ENCODE measurements at places on chromosomes 3 and 15. TPM values are rescaled to one million over a fixed set of nuclear protein-coding genes. Genes with fewer than 3 reads are reported as not detected.

DNA sequence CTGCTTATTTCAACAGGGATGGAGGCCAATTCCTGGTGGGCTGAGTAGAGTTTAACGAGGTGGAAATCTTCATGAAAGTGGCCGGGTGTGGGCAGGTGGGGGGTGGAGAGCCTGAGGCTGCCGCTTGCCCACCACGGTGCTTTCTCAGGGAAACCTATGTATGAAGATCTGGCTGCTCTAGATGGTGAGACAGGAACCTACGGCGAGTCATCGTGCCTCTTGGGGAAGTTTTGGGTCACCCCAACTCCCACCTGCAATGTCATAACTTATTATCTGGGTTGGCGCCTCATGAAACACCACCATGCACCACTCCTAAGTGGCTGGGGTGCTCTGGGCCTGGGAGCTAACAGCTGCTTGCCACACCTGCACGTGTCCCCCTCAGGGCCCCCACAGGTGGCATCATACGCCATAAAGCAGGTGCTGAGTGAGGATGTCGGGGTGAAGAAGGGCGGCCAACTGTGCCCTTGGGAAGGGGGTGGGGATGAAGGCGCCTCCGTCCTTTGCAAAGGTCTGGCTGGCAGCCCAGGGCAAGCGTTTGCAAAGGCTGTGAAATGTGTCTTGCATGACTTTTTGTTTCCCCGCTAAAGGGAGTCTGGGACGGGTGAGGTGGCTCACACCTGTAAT, 27.9 kb upstream of the SNRPA1 start:
- DNase-seq, result no peak

GRCh38 chr3:40845447-40845846, 320.7 kb downstream of the ZNF621 start:
- DNase-seq, result no peak

DNA sequence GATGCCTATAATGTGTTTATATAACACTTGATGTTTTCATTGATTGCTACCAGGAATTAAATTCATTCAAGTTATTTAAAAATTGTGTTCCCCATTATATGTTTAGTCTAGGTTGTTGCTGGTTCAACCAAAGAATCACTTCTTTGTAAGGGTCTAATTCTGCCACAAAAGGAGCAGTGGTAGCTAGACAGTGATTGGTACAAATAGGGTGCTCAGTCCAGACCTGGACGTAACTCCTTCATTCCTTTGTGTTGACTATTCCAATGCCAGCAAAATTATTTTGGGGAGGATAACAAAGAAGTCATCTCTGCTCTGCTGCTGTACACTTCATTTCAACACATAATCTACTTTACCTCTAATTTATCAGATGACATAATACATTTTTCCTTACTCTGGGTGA, 1.2 kb downstream of the CHMP2B start:
- no peak for DNase-seq

DNA sequence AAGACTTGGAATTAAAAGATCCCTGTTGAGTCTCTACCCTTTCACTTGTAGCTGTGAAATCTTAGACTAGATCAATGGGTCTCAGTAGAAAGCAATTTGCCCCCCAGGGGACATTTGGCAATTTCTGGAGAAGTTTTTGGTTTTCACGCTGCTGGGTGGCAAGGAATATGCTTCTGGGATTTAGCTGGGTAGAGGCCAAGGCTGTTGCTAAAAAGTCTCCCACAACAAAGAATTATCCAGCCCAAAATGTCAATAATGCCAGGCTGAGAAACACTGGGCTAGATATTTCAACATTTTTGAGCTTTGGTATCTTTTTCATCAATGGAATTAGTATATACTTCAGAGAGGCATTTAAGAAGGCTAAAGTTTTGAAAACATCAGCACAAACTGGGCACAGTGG, 8.7 kb downstream of the CAPN7 start:
- no peak for DNase-seq

DNA sequence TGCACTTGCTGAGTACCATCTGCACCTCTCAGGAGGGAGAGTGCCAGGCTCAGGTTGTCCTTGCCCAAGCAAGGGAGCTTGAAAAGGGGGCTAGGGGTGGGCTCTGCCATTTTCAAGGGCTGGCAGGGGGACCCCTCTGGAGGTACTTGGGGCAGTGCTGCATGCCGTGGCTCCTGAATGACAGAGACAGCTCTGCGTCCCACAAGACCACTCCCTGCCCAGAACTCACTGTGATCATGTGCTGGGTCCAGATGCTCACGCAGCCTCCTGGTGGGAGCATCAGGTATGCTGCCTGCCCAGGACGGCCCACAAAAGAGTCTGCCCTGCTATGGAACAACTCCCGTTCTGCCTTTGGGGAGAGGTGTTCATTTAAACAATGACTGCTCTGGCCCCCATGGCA, 165.2 kb downstream of the GOLGA6L4 start:
- DNase-seq, result no peak

DNA sequence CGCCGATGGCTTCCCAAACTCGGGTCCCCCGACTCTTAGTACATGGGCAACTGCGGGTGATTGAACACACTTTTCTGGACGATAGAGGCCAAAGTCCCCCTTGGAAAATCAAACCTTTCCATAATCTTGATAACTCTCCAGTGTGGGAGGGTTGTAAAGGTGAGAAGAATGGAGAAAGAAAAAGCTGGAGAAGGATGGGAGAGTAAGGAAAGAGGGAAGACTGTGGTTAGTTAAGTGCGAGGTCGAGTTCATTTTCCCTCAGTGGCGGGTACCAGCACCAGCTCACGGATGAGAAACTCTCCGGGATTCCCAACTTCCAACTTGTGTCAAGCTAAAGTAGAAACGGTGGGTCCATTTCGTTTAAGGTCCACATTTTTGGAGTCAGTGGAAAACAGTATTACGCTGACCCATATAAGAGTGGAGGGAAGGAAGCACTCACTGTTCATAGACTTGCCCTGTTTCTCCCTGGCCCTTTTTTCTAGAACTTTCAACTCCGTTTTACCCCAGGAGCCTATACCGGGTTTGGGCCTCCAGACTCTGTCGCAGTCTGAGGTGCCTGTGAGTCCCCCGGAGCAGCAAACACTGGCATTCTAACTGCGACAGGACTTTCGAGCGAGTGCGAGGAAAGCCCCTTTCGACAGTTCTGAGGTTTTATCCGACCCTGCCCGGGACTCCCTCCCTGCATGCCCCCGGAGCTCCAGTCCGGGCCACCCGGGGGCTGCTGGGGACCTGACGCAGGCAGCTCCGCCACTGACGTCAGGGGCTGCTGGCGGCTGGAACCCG, 14.8 kb downstream of the ZIC1 start:
- no peak for DNase-seq

DNA sequence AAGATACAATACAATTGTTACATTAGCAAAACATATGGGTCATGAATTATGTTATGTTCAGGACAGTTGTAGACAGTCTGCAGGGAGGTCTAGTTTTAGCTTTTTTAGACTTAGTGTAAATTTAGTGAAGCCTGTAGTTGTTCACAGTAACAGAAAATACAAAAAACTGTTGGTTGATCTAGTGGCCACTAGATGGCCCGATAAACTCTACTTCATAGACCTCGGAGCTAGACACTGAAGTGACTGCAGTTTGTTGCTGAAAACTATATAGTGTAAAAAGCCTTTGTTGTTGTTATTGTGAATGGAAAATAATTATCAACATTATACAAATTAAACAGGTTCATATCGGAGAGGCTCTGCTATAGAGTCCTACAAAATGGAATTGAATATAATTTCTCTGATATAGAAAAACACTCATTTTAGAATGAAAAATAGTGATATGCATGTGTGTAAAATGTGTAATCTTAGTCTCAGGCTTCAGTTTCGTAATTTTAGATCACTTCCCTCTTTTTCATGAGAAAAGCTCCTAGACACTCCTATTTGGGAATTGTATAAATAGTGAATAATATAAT, 18.3 kb downstream of the MAGEL2 start:
- DNase-seq, result no peak

DNA sequence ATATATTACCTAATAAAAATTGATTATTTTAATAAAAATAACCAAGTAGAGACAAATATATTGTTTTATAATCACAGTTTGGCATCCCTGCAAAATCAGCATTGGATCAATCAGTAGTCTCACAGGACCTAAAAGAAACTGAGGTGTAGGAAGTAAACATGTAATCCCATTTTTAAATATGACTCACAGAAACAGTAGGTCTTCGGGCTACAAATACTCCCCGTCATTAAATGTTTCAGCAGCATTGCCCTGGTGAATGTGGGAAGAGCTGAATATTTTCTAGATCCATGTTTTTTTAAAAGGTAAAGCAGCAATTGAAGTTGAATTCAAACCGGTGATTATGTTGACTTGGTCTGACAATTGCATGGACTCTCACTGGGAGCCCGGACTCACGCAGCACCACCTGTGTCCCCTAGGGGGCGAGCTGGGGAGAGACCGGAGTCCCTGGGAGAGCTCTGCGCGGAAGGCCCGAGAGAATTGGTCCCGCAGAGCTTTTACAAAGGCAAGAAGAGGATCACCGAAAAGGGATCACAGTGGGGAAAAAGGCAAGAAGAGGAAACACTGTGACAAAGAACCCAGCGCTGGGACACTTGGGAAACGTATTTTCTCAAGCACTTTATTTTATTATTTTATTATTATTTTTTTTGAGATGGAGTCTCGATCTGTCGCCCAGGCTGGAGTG, 17.2 kb upstream of the USP3 start:
- DNase-seq, result no peak

DNA sequence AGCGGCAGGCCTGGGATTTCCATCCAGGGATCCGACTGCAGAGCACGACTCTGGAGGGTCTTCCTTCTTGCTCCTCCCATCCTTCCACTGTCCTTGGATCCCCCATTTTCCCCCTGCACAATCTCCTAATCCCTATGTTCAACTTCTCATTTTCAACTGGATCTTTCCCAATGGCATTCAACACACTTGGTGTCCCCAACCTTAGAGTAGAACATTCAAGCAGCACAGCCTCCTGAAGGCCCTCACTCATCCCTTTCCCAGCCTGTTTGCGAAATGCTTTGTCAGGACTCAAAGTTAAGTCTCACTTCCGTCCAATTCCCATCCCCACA, 32.3 kb downstream of the RPN1 start:
- DNase-seq, result no peak

DNA sequence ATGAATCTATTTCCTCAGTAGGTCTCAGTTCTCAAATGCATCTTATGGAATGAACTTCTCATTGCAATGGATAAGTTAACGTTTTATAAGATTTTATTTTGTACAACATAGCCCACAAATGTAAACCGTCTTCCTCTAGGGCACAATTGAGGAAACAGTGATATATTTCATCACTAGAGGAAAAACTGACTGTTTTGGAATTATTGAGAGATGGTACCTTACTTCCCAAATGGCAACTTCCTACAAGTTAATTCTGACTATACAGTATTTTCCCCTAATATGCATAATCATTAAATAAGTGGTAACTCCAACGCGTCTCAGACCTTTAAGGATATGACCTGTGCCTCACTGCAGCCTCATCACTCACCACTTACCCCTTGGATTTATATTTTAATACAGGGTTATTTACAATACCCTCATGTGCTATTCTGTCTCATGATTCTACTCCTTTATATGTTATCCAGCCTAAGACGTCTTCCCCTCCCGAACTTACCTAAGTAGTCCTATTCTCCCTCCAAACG, 13.3 kb downstream of the GABPB1 start:
- DNase-seq, result no peak

DNA sequence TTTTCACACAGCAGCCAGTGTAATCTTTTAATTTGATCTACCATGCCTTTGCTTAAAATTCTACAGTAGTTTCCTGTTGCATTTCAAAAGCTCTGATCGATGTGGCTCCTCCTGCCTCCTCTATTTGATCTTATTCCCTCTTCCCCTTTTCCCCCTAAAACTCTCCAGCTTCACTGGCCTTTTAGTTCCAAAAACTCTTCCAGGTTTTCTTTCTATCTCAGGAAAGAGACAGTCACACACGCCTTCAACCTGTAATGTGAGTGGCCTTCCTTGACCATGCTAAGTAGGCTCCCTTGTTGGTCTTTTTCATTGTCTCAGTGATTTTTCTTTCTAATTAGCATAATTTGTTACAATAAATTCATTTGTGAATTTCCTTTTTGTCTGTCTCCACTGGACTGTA, 985 bp downstream of the TEX9 start:
- no peak for DNase-seq

- no peak for DNase-seq
Measured at GRCh38 chr3:71127844-71128243, 455.7 kb downstream of the FOXP1 start.

DNA sequence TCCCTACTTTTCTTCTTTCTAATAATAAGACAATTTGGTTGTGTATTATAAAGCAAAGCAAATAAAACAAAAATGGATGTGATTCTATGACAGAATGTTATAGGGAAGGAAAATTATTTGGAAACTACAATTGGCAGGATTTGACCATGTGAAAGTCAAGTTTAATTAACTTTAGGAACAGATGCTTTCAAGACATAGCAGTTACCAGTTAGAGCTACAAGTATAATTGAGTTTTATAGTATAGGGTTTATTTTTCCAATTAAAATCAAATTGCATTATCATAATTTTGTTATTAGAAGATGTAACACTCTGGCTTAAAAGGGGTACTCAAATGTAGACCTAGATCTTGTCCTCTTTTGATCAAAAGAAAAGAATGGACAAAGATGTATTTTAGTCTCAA, 110.9 kb downstream of the ROBO2 start:
- no peak for DNase-seq

DNA sequence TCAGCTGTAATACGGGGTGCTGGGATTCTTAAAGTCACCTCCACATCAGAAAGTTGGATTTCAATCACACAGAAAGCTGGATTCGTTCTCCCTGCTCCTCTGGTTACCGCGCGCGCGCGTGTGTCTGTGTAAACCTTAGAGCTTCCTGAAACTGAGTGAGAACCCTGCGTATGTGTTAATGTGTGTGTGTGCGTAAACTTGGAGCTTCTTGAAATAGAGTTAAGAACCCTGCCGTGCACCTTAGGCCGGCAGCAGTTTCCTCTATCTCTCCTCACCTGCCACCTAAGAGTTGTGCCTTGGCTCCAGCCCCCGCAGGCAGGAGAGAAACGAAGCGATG, 531 bp downstream of the LZTFL1 start:
- DNase-seq, result no peak

DNA sequence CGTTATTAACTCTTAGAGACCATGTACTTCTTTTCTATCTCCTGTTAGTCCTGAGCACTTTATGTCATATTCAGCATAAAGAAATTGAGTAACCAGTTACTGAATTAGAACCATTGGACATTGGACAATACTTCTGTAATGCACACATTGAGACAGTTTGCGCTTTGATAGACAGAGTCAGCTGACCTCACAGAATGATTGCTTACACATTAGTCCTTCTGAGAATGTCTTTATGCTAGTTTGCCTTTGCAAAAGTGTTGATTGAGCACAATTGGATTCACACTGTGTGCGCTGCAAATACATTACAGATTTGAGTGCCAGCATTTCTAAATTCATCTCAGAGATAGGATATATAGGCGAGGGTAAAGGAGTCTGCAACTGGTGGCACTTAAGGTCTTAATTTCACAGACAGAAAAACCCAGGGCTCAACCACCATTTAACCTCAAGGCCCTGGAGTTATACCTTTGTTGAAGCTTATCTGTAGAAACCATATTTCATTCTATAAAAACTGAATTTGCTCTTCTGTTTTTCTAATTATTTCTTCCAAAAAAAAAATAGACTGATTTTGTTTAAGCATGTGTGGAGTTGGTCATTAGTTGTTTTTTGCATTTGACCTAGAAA, 3.8 kb downstream of the SERPINI1 start:
- no peak for DNase-seq

The RASL12 gene
- total RNA-seq, result not detected

The EIF4E3 gene
- 2.4 TPM for total RNA-seq

The LRRC15 gene
- total RNA-seq, result not detected

The MESP2 gene
- total RNA-seq, result 0.14 TPM

The GP9 gene
- not detected for total RNA-seq

The ABHD10 gene
- 38.0 TPM for total RNA-seq

The LMAN1L gene
- not detected for total RNA-seq

The NPAP1 gene
- total RNA-seq, result not detected

Measured in pulmonary artery endothelial cell (primary cell).